Right kidney (tissue), 9 donors: ENCODE measurements at places on chromosomes 7 and 10.

DNA sequence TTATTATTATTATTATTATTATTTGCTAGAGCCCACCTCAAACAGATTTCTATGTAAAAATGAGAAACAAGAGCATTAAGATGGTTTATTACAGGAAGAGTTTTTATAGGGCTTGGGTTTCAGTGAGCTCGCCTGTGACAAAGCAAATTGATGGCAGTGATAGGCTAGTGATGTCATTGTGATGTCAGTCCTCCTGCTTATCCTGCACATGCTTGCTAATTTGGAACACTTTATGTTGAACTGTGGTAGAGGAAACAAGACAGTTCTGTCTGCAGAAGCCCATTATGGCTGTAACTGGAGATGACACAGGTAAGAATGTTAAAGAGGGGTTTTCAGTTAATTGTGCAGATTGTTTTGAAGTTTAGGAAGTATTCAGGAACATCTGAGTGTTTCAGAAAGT is 68.3 kb downstream of the CREM start:
- DNase-seq = no peak

- DNase-seq = no peak
Measured at GRCh38 chr10:125355657-125356056, 195.3 kb upstream of the CTBP2 start.

- no peak for DNase-seq
Measured at GRCh38 chr7:157789094-157789493, 452.3 kb downstream of the DNAJB6 start.

GRCh38 chr10:86191166-86191565 is 175.4 kb downstream of the GRID1 start:
- no peak for DNase-seq

GRCh38 chr10:6920072-6921019 is 340.3 kb upstream of the PRKCQ start:
- peak; percentile 48 for DNase-seq

DNA sequence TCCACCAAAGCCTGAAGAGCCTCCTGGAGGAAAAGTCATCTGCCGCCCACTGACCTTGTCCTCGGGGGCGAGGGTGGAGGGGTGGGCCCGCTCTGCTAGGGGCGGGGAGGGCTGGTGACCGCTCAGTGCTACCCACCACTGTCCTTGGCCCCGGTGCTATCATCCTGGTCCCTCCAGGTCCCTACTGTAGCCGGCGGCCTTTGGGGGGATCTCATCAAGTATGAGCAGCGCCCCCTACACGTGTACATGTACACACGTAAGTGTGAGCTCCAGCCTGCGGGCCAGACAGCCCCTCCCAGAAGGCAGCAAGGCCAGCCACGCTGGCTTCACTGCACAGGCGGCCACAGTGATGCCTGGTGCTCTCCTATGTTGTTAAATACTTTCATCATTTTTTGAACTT is 19.6 kb downstream of the TTYH3 start:
- DNase-seq = no peak

DNA sequence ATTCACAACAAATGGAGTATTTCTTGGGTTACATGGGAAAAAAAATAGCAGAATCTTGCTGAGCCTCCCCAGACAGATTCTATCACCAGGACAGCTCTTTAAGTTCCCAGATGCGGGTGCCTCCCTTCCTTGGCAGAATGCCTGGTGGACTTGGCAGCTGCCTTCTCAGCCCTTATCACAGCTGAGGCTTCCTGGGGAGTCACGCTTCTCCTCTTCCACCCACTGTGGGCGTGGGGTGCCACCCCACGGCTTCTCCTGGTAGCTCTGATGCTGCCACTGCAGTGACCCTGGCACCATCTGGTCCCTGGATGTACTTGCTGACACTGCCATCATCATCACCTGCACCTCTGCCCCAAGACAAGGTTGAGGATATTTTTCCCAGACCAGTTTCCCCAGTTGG is 16.2 kb upstream of the NME8 start:
- no peak for DNase-seq

DNA sequence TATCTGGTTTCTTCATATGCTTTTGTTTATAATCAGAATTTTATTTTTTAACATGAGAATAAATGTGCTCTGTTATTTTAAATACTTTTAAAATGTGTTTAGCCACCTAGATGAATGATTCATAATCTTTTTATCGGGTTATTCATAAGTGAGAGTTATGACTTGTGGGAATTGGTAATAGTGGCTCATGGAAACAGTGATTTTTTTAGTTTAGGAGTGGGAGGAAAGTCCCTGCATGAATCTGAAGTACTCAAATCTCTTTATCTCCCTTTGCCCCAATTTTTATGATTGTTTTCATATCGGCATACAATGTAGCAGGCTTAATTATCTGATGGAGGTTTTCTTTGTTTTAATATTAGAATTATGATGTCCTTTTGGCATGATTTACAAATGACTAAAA is 42.9 kb downstream of the TAX1BP1 start:
- no peak for DNase-seq

GRCh38 chr7:30164567-30164966 is 29.8 kb downstream of the MTURN start:
- no peak for DNase-seq

DNA sequence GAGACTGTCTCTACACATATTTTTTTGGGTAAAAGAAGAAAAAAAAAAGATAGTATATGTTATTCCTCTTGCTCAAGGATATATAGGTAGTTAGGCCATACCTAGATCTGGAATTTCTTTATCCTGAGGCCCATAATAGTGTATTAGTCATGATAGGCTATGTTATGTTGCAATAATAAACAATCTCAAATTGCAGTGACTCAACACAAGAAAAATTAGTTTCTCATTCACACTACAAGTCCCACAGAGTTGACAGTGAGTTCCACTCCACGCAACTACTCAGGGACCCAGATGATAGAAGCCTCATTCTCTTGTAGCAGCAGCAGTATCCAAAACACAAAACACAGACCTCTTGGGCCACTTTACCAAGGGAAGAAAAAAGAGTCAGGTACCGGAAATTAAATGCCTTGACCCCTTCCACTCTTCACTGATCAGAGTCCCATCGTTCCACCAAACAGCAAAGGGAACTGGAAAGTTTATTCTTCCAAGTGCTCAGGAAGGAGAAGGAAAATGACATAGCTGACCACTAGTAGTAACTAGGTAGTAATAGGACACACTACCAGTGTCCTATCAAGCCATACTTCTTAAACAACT is 7.4 kb upstream of the C10orf67 start:
- no peak for DNase-seq

GRCh38 chr10:115802911-115803310 is 470.1 kb downstream of the GFRA1 start:
- DNase-seq = no peak

GRCh38 chr10:73809061-73809818 is 2.2 kb downstream of the NDST2 start:
- no peak for DNase-seq
